ENCODE measurements at places on chromosomes 7 and 10.

- DNase-seq = no peak
Measured at GRCh38 chr7:111975346-111975745, 230.9 kb downstream of the DOCK4 start.

GRCh38 chr10:131982185-131982756, 548 bp upstream of the BNIP3 start:
- DNase-seq = no peak

GRCh38 chr7:101058355-101058754, 26.9 kb upstream of the TRIM56 start:
- no peak for DNase-seq

DNA sequence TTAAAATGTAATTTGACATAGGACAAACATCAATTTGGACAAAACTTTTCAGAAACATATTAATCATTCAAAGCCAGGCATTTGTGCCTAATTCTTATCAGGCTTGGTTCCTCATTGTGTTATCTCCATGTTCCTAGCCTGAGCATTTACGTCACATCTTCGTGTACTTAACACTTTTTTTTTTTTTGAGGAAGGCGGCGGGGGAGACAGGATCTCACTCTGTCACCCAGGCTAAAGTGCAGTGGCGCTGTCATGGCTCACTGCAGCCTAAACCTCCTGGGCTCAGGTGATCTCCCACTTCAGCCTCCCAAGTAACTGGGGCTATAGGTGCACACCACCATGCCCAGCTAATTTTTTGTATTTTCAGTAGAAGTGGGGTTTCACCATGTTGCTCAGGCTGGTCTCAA, 19.8 kb downstream of the HNRNPA2B1 start:
- no peak for DNase-seq

DNA sequence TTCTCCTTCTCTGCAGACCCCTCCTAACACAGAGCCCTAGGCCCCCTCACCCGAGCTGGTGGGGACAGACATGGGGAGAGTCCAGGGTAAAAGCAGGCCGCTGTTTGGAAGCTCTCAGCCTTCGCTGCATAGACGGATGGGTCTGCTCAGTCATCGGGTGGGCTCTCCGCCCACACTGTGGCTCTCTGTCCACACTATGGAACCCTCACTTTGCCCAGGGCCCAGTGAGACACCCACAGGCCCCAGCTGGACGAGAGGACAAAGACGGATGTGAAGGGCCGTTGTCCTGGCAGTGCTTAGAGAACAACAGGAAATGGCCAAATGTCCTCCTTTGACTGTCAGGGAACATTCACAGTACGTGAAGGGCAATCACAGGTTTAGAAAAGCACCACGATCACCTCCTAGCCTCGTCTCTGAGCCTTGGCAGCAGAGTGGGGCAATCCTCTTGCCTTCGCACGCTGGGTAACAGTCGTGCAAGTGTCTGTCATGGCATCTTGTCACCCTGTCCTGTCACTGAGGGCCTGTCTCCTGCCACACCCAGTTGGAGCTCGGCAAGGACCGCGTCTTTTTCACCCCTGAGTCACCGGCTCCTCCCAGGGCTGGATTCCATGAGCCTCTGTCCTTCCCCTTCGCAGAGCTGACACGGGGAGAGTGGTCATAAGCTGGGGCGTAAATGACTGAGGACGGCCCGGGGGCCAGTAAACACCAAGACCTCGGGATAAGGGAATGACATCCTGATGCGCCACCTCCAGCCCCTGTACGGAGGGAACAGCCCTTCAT, 80.6 kb downstream of the PRKAG2 start:
- DNase-seq = peak; percentile 45

- DNase-seq = no peak
Measured at GRCh38 chr7:134954197-134955082, 31.9 kb upstream of the AGBL3 start.

DNA sequence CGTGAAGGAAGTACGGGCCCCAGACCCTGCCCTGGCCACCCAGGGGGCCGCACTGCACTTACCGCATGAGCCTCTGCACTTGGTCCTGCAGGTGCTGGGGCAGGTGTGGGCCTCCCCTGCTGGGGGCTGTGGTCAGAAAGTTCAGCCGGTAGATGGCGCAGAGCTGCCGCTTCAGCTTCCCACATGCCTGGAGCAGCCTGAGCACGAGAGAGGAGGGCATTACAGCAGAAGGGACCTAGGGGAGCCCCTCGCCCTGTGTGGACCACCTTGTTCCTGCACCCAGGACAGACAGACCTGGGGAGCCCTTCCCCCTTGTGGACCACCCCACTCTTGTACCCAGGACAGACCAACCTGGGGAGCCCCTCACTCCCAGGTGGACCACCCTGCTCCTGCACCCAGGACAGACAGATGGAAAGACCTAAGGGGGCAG, 8.7 kb upstream of the PYROXD2 start:
- DNase-seq = no peak

GRCh38 chr10:132537684-132538001, at the start of gene INPP5A:
Gene INPP5A (plus strand): TSS chr10:132537787. CDS start chr10:132538097, 310 bp downstream.
- DNase-seq = no peak

DNA sequence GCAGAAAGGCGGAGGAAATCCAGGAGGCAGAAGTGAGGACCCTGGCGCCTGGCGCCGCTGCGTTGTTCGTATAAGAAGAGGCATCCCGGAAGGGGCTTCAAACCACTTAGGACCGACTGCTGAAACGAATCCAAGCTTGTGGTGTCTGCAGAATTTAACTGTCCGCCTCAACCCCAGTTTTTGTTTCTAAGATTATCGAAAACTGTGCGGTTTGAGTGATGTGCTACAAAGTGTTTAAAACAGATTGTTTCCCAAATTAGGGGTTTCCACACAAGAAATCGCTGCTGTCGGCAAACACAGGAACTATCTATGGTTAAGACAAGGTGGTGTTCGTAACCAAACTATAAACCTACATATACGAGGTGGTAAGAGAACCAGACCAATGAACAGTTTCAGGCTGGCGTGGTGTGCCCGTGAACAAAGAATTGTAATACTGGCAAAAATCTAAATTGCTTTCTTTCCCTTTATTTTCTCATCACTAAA, 835 bp upstream of the DGKI start:
- no peak for DNase-seq

- DNase-seq = no peak
Measured at GRCh38 chr7:42617071-42617765, 294.7 kb downstream of the C7orf25 start.

- DNase-seq = no peak
Measured at GRCh38 chr10:14468023-14468441, 137.3 kb upstream of the FRMD4A start.

- DNase-seq = no peak
Measured at GRCh38 chr7:29122081-29122480, 24.3 kb downstream of the CPVL start.

GRCh38 chr10:42578019-42578418, 60.4 kb downstream of the ZNF33B start:
- no peak for DNase-seq

- DNase-seq = no peak
Measured at GRCh38 chr10:7045891-7046599, 364.8 kb downstream of the SFMBT2 start.
